ENCODE measurements at places on chromosomes 13 and 19.

DNA sequence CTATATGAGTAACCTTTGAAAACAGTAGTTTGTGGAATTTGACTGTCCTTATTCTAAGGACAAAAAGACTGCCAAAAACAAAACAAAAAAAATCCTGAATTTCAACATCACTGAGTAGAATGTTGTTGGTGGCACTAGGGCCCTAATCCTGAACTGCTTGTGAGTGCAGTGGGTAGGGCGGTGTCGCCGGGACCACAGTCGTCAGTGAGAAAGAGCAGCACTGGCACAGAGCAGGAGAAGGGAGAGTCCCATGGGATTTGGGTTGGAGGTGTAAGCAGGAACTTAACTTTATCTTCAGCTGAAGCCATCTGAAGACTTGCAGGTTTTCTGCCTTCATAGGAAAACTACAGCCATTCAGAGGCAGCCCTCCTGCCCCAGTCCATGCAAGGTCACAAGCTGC lies 5.6 kb downstream of the PCID2 start:
- DNase-seq, result no peak

DNA sequence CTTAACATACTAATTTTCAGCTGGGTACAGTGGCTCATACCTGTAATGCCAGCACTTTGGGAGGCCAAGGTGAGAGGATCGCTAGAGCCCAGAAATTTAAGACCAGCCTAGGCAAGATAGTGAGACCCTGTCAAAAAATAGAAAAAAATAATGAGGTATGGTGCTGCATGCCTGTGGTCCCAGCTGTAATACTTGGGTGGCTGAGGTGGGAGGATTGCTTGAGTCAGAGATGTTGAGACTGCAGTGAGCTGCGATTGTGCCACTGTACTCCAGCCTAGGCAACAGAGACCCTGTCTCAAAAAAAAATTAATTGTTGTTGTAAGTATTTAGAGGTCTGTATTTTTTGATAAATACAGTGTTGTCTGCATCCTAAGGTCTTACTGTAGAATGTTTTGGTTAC lies 66.8 kb downstream of the FNDC3A start:
- no peak for DNase-seq

DNA sequence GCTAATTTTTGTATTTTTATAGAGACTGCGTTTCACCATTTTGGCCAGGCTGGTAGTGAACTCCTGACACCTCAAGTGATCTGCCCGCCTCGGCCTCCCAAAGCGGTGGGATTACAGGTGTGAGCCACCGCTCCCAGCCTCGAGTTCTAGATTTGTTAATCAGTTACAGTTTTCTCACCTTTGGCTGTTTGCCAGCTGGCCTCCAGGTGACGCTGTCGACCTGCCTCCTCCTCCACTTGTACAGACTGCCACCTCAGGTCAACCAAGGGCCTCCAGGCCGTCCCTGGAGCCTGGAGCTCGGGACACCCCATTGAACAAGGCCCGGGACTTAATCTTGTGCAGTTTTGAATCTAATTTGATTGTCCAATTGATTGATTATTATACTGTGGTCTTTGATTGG lies 45.5 kb downstream of the IER2 start:
- peak; percentile 80 for DNase-seq

DNA sequence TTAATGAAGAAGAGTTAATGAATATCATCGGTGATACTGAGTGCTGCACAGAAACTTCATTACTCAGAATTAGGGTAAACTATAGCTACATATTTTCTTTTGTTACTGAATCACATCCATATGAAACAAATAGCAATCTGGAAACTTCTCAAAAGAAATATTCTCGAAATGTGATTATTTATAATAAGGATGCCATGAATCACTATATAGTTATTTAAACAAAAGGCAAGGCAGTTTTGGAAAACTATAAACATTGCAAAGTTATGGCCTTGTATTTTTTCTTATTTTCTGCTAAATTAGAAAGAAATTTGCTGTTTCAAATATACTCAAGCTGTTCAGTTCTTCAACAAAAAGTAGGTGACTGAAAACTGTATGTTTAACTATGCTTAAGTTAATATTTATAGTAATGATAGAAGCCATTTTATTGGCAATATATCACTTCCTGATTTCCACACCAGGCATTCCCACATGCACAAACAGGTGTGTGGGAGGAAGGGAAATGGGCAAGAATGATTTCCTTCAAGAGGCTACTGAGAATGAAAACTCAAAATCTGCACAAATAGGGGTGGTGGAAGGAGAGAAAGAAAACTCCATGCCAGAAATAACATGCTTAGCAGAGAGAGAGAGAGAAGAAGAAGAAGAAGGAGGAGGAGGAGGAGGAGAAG lies 74.5 kb upstream of the FRY start:
- no peak for DNase-seq

DNA sequence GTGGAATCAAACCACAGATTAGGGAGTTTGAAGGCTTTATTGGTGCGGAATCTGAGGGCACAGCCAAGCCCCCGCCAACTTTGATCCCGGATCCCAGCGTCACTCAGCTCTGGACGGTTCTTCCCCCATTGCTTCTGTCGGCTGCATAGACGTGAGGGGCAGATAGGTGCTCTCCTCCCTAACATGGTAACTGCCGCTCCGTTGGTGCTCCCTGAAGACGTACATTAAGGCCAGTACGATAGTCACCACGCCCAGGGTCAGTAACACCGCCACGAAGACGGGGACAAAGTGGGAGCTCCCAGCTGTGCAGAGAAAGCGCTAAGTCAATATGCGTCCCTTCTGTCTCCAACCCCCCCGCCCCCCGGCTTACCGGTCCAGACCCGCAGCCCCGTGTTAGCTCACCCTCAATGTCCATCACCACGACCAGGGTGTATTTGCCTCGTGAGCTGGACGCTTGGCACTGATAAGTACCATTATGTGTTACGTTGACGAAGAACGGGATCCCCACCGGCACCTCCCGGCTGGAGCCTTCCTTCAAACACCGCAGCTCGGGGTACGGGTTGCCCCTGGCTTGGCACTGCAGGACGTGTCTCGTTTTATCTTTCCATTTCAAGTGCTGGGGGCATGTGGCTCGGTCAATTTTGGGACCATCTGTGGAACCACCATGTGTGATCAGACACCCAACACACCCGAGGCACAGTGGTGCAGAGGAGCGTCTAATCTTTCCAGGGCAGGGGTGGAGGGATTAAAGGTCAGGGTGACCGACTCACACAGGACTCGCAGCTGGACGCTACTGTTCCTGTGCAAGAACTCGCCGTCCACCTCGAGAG lies 644 bp upstream of the RAVER1 start:
- DNase-seq, result no peak

DNA sequence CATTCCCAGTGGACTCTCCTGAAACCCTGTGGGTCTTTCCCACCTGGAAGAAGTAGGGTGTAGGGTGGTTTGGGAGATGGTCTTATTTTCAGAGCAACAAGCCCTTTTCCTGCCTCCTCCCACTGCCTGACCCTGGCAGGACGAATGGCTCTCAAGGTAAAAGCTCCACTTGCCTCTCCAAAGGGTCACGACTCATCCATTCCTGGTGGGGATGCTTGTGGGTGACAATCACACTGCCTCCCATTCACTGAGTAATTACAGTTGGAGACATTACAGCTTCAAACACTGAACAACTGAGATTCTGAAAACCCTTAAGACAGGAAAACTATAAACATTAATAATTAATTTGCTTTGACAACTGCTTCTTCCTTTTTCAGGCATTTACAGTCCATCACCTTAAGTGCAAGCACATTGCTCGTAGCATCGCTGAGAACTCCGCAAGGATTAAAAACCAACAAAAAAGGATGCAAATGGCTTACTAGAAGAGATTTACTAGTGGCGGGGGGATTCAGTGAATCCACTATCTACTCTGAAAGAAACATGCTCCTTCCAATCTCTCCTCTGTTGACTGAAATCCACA lies 199.6 kb upstream of the IRS2 start:
- DNase-seq, result no peak

DNA sequence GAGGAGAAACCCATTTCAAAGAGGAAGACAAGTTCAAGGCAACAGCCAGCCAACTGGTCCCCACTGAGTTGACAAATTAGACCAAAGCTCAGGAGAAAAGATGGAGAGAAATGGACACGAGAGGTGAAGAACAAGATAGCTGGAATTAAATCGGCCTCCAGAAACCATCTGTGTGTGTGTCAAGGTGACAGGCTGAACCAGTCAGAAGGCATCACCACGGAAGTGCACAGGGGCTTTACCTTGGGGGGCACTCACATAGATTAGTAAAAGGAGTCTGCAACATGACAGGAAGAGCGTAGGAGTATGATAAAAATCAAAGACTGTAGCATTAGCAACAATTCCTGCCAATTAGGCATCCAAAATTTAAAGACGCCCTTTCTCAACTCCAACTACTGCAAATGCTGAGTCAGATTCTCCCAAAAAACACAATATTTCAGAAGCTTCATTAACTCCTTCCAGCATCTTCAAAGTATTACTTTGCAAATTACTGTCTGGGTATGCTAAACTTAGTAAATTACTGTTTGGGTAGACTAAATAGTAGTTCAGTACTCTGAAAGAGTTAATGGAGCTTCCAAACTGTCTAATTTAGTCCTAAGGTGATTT lies 66.2 kb downstream of the FOXO1 start:
- DNase-seq, result no peak

DNA sequence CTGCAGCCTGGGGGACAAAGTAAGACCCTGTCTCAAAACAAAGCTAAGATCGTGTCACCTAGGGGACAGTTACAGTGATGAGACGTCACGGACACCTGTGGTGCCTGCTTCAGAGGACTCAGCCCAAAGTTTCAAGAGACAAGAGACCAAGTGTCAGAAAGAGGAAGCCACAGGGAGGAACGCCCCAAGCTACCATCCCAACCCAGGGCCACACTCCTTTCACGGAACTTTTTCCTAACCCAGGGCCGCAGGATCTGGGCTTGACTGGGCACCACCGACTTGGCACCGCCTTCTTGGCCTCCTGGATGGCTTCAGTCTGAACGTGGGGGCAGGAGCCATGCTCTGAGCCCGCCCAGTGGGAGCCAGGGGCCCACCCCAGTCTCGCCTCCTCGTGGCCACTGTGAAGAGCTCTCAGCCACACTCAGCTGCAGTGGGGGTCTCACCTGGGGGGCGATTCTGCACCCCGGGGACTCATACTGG lies 8.5 kb downstream of the MOB3A start:
- no peak for DNase-seq

- DNase-seq, result no peak
These were observed 40.8 kb downstream of the BRD4 start for GRCh38 chr19:15291548-15292021.

- no peak for DNase-seq
These were observed 177.4 kb downstream of the OXGR1 start for GRCh38 chr13:96816874-96817273.

GRCh38 chr13:32415019-32415418 lies 12.9 kb downstream of the N4BP2L1 start:
- no peak for DNase-seq

- peak; percentile 16 for DNase-seq
These were observed 1.1 kb upstream of the LSR start for GRCh38 chr19:35247526-35248309.

- no peak for DNase-seq
These were observed 489.1 kb downstream of the DIAPH3 start for GRCh38 chr13:59674616-59675015.

- DNase-seq, result no peak
These were observed 37.5 kb upstream of the XPO4 start for GRCh38 chr13:20940083-20940482.

- peak; percentile 76 for DNase-seq
These were observed 610 bp downstream of the RABAC1 start for GRCh38 chr19:41958367-41959055.

GRCh38 chr13:54433493-54434206 lies 1405.0 kb downstream of the OLFM4 start:
- DNase-seq, result no peak

DNA sequence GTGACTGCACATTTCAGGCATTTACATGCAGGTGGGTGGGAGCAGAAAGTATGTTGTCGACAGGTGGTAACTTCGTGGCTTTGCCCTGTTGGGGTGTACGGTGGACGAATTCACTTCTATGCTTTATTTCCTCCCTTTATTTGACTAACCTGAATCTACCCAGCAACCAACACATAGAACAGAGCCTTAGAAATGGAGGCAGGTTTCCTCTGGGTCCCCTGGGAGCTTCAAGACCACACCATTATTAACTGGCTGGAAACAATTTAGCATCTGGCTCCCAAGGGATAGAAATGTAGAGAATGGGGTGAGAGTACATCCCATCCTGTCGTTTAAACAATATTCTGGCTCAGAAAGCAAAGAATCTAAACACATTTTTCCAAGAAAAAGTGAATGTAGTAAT lies 244.4 kb downstream of the DLEU7 start:
- DNase-seq, result no peak

DNA sequence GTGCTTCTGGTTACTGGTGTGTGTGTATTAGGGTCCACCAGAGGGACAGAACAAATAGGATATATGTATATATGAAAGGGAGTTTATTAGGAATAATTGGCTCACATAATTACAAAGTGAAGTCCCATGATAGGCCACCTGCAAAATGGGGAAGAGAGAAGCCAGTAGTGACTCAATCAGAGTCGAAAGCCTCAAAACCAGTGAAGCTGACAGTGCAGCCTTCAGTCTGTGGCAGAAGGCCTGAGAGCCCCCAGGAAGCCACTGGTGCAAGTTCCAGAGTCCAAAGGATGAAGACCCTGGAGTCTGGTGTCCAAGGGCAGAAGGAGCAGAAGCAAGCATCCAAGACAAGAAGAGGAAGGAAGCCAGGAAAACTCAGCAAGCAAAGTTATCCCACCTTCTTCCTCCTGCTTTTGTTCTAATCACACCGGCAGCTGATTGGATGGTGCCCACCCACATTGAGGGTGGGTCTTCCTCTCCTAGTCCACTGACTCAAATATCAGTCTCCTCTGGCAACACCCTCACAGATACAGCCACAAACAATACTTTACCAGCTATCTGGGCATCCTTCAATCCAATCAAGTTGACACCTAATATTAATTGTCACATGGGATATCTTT lies 21.7 kb upstream of the SCEL start:
- no peak for DNase-seq

DNA sequence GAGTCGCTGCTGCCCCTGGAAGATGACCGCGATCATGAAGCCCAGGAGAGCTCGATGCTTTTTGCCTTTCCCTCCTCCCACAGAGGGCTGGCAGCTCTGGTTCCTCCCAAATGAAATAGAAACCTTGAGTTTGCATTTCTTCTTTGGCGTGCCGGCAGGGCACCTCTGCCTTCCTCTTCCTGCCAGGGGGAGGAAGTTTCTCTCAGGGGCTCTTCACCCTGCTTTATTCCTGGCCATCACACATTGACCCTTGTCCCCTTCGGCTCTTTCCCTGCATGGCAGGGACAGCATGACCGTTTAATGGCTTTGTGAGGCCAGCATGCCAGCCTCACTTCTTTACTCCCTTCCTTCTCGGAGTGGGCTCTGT lies 47.9 kb downstream of the ACTN4 start:
- no peak for DNase-seq

- no peak for DNase-seq
These were observed 1.7 kb upstream of the FSTL3 start for GRCh38 chr19:674282-675151.

GRCh38 chr19:5520501-5520900 lies 47.3 kb downstream of the TINCR start:
- DNase-seq, result no peak

GRCh38 chr19:16040642-16041041 lies 35.7 kb upstream of the TPM4 start:
- DNase-seq, result no peak

Data from natural killer cell (primary cell).